Stimulated activated CD4-positive, alpha-beta T cell treated with anti-CD3 and anti-CD28 coated beads, Interleukin-1b, Interleukin-23, amount 100 ng/mL, for 24 hours (primary cell): ENCODE measurements at places on chromosomes 7 and 10.

DNA sequence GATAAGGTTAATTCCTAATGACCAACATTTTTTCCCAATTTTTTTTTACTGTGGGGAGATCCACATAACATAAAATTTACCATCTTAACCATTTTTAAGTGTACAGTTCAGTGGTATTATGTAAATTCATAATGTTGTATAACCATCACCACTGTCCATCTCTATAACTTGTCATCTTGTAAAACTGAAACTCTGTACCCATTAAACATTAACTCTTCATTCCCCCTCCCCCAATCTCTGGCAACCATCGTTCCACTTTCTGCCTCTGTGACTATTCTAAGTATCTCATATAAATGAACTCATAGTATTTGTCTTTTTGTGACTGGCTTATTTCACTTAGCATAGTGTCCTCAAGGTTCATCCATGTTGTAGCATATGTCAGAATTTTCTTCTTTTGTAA is 46.0 kb upstream of the HPS1 start:
- DNase-seq: no peak

DNA sequence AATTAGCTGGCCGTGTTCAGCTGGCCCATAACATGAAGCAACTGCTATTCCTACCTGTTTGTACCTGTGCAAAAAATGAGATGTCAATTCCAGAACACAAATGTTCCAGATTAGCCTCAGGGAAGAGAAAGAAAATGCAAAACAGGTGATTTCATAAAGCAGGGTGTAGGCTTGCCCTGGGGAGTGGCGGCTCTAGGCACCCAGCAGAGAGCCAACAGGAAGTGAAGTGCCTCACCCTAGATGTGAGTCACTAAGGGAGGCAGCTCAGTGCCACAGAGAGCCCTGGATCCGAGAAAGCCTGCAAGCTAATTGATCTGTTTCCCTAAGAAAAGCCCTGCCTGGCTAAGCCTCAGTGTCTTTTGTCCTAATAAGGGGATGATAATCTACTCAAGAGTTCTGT is 240.0 kb downstream of the ARHGAP21 start:
- no peak for DNase-seq

DNA sequence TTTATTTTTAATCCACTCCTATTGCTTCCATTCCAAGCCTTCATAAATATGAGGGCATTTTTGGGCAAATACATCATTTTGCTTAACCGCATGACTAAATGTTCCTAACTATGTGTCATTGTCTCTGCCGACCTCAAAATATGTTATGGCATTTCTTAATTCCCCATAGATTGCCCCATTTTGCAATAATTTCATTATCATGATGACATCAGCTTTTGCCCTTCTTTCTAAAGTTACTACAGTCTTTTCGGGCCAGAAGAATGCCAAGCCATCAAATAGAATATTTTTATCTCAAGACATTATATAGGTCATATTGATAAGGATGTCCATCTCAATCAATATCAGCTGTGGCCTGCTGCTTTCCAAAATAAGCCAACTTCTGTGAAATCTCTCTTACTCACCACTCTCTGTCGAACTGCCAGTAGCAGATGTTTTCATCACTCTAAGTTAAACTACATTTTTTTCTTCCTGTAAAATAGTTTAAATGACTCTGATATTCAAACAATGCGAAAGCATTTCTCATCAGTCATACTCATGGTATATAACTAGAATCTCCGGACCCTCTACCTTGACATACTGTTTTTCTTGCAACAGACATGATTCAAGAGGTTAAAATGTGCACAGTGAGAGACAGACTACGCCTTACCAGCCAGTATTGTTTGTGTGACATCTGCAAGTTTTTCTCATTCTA is 1254.6 kb upstream of the CELF2 start:
- no peak for DNase-seq

- DNase-seq: no peak
Observed at GRCh38 chr7:66250711-66251110, 45.6 kb downstream of the TPST1 start.

DNA sequence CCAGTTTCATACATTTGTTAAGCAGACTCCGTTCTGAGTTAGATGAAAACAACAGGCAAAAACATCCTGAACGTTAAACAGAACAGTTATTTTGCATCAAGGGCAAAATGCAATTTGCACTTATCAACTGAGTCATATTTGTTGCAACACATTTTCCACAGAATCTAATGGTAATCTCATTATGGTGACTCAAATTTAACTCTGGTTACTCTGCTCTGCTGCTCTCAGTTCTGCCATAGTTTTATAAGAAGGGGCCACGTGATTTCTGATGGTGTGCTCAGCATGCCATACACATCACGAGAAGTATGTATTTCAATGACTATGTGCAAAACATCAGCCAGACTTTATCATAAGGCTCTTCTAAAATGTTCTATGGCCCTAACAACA is 148.8 kb downstream of the CHCHD3 start:
- no peak for DNase-seq

DNA sequence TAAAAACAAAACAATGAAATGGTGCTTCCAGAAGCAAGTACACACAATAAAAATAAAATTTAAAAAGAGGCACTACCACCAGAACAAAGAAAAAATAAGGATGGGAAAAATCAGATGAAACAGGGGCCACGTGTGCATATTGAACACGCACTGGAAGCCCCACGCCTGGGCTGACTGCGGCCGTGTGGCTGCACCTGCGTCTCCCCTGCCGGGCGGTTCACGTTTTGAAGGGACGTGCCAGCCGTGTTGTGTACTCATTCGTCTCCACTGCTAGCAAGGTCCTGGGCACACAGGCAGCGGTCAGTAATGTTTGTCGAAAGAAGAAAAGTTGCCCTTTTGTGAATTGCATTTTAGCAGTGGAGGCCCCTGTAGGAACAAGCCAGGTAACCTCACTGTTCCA is 255.9 kb upstream of the RNF32 start:
- no peak for DNase-seq

DNA sequence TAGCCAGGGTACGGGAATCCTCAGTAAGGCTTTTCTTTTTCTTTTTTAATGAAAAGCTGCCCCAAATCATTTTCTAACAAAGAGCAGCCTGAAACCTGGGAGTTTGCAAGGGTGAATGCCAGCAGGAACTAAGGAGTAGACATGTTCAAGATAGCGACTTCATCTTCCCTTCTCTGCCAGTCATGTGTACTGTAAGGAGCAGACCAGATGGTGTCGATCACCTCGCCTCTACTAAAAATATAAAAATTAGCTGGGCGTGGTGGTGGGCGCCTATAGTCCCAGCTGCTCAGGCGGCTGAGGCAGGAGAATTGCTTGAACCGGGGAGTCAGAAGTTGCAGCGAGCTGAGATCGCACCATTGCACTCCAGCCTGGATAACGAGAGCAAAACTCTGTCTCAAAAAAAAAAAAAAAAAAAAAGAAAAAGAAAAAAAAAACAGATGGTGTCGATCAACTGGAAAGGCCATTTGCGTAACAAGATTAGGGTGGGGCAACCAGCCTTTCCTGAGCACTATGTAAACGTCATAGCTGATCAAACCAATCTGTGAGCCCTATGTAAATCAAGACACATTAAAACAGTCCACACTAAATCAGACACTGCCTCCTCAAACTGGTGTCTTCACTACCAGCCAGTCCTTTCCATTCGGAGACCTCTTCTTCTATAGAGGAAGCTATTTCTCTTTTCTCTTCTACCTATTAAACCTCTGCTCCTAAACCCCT is 33.8 kb downstream of the NOLC1 start:
- no peak for DNase-seq
